ENCODE measurements at places on chromosomes 3 and 15.

DNA sequence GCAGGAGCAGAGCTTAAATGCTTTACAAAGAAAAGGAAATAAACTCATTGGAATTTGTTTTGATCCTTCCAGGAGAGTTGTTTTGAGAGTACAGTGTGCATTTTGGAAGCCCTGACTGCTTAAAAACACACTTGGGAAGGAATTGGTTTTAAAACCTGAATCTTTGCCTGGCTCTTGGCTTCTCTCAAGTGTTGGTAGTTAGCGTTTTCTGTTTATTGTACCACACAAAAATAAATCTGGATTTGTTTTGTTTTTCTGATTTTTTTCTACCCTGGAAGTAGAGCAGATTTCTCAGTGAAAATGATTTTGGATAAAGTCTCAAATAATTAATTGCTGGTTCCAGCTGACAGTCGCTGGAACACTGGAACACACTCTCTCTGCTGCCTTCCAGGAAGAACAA is 90.6 kb downstream of the CHST2 start:
- no peak for DNase-seq

- no peak for DNase-seq
Measured at GRCh38 chr3:126508564-126508964, 9.0 kb downstream of the UROC1 start.

DNA sequence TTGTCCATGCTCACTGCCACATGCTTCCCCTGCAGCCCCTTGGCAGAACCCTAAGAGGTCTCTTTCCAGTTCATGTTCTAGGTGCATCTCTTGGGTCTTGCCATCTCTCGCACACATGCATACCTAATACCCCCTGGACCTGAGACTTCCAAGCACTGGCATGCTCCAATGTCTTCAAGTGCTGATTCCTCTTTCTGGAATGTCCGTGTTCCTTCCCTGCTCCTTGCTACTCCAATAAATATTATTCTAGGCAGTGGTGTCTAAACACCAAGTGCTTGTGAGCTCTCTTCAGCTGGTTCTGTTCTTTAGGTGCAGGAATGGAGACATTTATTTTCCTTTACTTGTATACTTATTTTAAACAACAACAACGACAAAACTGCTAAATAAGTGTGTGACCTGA is 370.1 kb downstream of the LPP start:
- DNase-seq, result no peak

DNA sequence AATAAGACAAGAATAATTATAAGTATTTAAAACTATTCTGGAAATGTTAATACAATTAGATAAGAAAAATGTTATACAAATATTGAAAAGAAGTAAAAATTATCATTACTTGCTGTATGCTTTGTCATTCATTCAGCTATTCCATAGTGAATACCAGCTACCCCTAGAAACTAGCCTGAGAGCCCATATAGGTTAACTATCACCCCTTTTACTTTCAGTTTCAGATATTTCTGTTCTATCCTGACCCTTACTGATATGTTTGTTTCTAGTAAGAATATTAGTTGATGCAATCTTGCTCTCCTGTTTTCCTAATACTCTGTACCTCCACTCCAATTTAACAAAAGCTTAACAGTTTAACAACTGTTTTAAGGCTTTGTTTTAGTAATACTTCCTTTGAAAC is 31.6 kb downstream of the FAM227B start:
- no peak for DNase-seq

GRCh38 chr15:78368651-78369050 is 28.5 kb downstream of the CRABP1 start:
- DNase-seq, result no peak

- DNase-seq, result no peak
Measured at GRCh38 chr3:188590557-188590956, 436.6 kb downstream of the LPP start.

DNA sequence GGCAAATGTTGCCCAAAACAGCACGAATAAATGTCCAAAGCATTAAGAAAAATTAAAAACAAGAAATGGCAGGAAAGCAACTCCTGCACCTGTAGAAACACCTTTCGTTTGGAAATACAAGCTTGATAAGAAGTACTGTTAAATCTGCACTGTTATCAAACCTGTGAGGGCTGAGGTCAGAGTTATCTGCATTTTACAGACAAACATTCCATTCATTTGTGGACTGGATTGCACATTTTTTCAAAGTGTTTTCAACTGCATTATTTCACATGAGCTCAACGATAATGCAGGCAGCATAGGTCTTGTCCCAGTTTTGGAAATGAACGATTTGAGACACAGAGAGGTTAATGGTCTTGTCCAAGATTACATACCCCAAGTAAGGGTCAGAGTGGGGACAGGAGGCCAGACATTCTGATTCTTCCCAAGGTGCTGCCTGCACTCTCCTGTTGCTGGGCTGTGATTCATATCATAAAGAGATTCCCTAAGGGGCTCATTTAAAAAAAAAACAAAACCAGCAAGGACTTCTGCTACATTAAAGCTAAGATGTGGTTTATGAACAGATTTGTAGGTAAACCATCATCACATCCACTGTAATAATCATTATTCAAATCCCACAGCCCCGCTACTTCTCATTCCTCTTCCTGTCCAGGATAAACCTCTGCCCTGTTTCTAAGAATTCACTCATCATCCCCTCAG is 13.0 kb downstream of the GUCA1C start:
- no peak for DNase-seq

GRCh38 chr3:188772886-188773285 is 398.9 kb upstream of the TPRG1 start:
- DNase-seq, result peak; percentile 64

DNA sequence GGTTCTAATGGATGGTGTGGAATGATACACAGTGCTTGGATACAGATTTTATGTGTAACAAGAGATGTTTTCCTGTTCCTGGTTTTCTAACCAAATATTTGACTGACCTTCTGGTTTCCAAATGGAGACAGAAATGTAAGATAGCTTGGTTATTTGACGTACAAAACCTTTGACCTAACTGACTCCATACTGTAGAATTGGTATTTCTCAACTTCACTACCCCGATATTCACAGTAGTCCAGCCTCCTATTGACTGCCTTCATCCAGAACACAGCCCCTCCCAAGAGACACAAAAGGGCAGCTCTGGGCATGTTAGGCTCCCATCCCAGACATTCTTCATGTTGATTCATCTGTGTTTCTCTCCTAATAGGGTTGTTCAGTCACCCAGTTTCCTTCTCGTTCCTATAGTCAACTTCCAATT is 33.4 kb downstream of the MYO1E start:
- DNase-seq, result no peak

DNA sequence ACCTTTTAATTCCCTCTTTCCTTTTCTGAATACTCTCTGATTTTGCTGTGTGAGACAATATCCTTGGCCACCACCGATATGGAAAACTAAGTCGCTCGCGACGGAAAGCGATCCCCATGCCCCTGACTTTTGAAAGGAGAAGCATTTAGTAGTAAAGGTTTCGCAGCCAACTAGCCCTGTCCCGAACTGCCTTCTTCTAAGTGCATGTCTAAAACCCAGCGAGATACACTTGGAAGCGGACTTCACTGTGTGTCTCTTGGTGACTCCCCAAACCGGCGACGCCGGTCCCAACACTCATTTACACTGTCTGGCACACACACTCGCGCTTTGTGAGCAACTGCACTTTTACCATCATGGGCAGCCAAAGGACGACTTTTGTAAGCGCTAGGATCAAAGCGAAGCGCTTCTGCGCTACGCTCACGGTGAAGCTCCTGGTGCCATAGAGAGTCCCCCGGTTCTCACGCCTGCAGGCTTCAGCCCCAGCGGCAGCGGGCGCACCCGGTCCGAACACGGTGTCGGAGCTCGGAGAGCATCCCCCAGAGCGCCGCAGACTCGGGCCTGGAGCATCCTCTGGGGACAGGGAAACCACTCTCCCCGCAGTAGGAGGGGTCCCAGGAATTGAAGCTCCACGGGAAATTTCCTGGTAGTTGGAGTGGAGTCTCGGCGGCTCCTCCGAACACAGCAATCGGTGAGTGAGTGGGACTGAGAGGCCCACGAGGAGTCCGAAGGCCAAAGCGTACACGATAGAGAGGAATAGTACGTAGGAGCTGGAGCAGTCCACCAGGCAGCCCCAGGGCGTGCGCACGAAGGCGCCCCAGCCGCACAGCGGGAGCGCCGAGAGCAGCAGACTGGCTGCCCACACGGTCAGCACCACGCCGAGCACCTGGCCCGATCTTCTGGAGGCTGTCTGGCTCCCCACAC is 1.4 kb downstream of the GPR149 start:
- DNase-seq, result peak; percentile 75

DNA sequence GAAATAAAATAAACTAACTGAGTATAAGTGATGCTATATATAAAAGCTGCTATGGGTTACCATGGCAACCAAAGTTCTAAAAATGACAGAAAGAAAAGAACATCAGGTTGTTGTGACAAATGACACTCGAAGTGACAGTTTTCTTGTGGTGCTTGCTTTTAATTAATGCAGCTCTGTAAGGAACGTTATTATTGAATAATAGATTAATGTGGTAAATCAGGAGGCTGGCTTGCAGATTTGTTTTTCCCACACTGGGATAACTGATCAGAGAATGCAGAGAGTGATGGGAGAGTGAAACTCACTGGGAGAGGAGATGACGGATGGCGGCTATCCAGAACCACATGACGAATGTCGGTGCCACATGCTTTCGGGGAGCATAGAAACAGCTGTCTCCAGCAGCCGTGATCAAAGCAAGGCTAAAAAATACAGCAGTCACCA is 207.0 kb upstream of the ATP10A start:
- DNase-seq, result no peak

DNA sequence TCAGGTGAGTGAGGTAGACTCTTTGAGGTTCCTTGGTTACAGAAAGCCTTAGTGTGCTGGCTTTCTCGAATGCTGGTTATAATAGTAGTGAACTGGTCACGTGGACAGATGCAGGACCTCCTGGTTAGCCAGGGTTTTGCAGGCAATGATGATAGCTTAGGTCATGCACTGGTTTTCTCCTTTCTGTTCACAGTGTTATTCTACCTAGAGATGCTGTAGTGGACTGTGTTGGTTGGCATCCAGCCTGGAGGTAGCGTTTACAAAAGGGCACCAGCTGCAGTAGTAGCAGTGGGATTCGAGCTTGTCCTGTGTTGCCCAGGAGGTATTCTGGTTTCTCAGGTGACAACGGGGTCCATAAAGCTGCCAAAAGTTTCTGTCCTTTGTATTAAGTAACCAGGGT is 27.0 kb downstream of the PCCB start:
- no peak for DNase-seq

DNA sequence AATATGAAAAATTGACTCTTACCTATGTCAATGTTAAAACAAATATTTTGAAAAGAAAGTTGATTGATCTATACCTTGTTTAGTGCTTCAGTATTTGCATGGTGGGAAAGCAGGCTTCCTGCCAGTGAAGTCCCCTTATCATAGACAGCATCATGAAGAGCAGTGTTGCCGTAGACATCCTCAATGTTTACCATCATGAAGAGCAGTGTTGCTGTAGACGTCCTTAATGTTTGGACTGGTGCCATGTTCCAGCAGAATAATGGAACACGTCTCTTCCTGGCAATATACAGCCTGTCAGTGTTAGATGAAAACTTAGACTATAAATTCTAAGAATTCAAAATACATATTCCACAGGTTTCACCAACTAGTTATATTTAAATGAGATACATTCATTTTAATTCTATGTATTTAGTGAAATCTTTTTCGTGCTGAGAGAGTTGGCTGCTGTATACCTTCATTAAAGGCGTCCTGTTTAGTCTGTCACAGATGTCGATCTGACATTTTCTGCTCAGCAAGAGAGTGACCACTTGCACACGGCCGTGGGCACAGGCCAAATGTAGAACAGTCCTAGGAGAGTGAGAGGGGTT is 116.8 kb downstream of the LMLN start:
- no peak for DNase-seq

- peak; percentile 94 for DNase-seq
Measured at GRCh38 chr15:66619152-66619903, 53.5 kb upstream of the LCTL start.

GRCh38 chr15:69465253-69465652 is 12.6 kb downstream of the RPLP1 start:
- no peak for DNase-seq

DNA sequence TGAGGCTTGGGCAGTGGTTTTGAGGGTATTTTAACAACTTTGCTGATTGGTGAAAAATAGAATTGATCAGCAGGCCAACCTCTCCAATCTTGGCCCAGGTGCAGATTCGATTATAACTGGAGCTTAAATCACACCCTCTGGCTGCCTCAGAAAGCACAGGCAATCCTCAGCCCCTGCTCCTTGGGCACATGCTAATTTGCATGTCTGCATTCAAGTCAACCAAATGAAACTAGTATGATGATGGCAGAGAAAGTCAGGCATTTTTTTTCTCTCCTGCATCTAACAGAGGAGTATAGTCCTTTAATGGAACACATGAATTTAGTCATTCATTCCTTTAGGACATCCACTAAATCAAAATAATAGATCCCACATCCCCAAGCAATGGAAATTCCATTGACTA is 16.8 kb upstream of the NMNAT3 start:
- no peak for DNase-seq

DNA sequence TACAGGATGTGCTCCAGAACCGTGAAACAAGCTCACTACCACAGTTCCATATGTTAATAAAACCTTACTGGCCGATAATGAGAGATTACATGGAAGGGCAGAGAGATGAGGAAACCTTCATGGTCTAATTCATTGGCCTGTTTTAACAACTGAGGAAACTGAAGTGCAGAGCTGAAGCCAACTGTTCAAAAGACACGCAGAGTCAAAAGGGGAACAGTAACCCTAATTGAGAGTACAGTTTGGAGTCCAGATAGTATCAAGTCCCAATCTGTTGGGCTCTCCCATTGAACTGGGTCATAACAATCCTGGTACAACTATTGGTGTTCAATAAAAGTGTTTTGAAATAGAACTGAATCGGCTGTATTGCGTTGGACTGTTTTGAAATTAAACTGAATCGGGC is 69.6 kb downstream of the SLC12A8 start:
- no peak for DNase-seq

DNA sequence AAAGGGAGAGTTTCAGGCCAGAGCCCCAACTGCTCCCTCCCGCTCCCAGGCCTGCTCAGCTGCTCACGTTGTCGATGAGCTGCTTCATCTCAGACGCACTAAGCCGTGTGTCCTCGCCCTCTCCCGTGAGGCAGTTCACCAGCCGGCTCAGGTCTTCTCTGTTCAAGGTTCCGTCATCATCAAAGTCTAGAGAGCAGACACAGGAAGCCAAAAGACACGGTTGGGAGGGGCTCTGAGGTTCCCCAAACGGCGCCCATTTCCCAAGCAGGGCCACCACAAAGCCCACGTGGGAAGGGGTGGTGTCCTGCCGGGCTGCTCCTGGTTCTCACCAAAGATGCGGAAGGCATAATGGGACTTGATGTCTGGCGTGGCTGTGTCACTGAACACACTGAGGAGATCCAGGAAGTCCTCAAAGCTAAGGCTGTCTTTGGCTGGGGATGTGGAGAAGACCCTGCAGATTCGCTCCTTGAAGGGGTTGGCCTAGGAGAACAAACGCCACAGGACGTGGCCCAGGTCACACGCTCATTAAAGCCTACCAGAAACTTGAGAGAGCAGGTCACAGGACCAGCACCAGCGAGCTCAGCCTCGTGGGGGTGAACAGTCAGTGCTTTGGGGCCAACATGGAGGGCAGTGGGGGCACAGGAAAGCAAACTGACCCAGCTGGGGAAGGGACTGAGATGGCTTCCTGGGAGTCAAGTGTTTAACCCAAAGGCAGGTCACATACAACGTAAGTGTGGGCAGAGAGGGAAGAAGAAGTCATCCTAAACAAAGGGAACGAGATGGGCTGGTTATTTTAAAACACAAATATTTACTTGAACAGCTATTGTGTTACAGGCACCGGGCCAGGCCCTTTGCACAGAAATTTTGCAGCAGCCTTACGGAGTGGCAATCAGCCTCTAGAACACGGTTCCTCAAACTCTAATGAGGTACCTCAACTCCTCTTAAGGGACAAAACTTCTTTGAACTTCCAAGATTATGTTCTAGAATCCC is 2.4 kb downstream of the CIB1 start:
- DNase-seq, result no peak

GRCh38 chr3:15102256-15102655 is 3.3 kb upstream of the RBSN start:
- peak; percentile 86 for DNase-seq

Measured in upper lobe of left lung (tissue), 6 donors.